ENCODE measurements at places on chromosomes 2 and 18.

DNA sequence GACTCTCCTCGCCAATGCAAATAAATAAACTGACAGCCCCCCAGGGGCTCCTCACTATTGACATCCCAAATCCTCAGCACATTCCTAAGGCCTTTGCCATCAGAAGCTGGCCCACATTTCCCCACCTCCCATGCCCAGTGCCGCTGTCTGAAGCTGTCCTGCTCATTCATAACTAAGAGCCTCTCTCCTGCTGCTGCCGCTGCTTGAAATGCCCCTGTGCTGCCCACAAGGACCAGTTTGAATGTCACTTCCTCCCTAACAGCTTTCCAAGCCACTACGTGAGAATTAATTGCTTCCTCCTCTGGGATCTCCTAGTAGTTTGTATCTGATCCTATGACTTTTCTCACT, 151.6 kb upstream of the CAPN13 start:
- no peak for DNase-seq

- DNase-seq: no peak
These were observed 319.7 kb downstream of the LPIN1 start for GRCh38 chr2:12066116-12066515.

DNA sequence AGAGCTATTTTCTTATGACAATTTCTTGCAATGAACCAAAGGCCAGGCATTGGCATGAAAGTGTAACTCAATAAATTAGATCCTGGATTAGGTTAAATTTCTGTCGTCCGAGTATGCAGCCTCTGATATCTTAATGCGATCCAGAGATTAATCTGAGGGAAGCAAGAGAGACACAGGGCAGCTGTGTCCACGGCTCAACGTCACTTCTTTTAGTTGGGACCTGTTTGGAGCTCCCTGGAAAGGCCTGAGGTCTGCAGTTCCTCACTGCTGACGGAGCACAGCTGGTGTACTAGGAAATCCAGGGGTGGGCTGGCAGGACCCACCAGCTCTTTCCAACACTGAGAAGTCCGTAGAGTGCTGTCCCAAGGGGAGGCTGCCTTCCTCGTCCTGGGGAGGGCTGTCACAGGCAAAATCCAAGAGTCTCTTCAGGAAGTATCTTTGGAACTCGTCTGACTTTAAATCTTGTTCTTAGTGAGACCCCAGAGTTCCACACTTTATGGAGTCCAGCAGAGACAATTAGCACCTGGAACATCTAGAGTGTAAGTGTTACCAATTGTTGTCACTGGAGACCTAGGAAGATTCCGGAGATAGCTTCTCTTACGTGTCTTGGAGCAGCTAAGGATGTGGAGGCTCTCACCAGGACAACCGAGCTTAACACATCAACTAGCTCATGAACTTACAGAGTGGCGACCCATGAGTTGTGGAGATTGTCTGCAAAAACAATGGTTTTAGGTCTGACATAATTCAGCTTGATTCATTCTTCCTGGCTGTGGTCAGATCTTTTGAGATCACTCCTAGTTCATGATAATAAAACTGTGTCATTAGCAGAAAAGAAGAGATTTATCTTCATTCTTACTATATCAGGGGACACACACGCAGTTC, 173.7 kb downstream of the ACKR3 start:
- no peak for DNase-seq

DNA sequence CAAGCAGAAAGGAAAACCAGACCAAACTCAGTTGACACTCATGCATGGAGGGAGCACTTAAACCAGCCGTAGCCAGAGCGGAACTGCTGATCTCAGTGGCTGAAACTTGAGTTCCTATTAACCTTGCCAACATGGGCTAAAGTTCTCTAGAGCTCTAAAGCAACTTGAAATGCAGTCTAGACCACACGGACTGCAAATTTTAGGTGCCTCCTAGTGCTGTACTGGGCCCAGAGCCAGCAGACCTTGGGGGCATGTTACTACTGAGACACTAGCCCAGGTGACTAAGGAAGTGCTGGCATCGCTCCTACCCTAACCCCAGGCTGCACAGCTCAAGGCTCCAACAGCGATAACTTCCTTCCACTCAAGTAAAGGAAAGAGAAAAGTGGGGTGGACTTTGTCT, 236.5 kb downstream of the AKAIN1 start:
- no peak for DNase-seq

- no peak for DNase-seq
These were observed 654 bp downstream of the PIK3C3 start for GRCh38 chr18:41955688-41956087.

- DNase-seq: peak; percentile 51
These were observed 84.4 kb downstream of the MAP4K4 start for GRCh38 chr2:101781791-101782426.

DNA sequence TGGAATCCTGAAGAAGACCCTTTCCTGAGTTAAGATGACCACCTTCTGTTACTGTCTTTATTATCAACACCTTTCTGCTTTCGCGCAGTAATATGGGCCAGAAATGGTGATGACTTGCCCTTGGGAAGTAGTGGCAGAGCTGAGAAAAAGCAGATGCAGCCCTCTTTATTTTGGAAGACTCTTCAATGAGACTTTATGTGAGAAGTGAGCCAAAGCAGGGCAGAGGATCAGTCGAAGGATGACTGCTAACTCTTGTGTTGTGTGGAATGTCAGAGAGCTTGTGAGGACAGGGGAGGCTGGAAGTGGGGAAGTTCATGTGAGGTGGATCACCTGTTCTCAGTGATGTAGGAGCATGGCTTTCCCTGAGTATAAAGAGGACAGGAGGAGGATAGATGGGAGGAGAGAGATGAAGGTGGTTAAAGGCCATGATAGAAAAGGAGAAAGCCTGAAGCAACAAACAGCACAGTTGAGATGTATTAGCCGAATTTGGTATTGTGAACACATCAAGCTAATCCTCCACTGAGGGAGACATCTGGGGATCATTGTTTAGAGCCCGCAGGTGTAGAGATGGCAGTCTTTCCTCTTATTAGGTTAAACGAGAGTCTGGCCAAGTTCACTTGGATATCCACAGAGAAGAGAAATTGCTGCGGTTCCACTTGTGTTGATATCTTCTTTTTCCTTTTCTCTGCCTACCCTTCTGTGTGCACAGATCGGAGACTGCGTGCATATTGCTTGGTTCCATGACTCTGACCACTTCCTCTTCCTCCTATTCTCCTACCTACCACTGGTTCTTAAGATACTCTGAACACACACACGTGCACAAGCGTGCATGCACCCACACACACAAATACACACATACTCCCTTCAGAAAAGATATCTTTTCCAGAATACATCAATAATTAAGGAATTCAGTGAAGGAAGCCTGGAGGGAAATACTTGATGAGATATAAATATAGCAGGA, 67.4 kb downstream of the SLC9A2 start:
- no peak for DNase-seq

GRCh38 chr2:207629553-207629952, 4.4 kb upstream of the METTL21A start:
- no peak for DNase-seq

GRCh38 chr2:210252699-210253606, 27.7 kb upstream of the ACADL start:
- DNase-seq: no peak

- DNase-seq: no peak
These were observed 304.2 kb upstream of the MC4R start for GRCh38 chr18:60676815-60677214.

GRCh38 chr2:218392891-218393462, 6.7 kb upstream of the CTDSP1 start:
- DNase-seq: no peak

- DNase-seq: no peak
These were observed 88.7 kb downstream of the ASB1 start for GRCh38 chr2:238515377-238515776.

- DNase-seq: no peak
These were observed 138.1 kb downstream of the DTNA start for GRCh38 chr18:34848156-34848555.

DNA sequence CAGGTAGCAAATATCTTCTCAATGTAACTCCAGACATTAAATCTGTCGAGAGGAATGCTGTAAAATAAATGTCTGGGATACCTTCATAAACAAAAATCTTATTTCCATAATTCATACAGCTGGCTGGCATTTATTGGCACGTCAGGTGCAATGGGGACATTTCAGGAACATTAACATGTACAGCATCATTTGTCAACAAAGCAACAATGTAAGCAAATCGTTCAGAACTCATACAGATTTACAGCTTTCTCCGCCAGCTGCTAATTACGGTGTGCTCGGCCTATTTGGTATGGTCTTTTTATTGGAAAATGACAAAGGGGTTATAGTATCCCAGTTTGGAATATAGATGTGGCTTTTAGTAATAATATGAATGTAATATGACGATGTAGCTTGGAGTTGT, 464.9 kb downstream of the ARHGAP15 start:
- no peak for DNase-seq

DNA sequence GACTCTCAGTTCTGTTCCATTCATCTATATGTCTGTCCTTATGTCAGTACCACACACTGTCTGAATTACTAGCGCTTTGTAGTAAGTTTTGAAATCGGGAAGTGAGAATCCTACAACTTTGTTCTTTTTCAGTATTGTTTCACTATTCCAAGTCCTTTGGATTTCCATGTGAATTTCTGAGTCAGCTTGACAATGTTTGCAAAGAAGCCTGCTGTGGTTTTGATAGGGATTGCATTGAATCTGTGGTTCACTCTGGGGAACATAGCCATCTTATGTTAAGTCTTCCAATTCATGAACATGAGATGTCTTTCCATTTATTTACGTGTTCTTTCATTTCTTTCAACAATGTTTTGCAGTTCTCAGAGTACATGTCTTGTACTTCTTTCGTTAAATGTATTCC, 15.0 kb downstream of the SLC3A1 start:
- no peak for DNase-seq

DNA sequence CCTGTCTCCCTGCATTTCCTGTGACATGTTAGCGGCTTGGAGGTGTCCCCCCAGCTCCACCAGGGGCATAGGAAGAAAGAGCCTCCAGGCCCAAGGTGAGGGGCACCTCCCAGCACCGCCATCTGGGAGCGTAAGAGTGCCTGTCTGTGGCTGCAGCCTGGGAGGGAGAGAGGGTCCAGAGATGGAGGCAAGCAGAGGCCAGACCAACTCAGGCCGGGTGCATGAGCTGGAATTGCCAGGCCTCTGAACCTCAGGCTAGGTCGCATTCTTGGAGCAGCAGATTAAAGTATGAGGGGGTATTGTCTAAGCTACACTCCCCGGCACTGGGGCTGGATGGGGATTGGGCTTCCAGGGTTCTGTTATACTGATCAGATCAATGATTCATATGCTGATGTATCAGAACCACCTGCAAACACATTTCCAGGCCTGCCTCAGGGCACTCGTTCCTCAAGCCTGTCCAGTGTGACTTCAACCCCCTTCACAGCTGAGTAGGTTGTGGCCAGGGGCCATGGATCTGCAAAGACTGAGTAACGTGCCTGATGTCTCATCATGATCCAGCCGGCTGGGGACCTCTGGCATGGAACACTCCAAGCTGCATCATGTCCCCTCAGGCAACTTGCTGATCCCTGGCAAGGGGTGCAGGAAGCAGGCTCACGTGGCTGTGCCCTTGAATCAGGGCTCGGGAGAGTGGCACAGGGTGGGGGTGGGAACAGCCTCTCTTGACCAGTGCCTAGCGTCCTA, 73.2 kb downstream of the HS1BP3 start:
- no peak for DNase-seq

GRCh38 chr2:130963849-130964793, 127.4 kb downstream of the ARHGEF4 start:
- DNase-seq: no peak

DNA sequence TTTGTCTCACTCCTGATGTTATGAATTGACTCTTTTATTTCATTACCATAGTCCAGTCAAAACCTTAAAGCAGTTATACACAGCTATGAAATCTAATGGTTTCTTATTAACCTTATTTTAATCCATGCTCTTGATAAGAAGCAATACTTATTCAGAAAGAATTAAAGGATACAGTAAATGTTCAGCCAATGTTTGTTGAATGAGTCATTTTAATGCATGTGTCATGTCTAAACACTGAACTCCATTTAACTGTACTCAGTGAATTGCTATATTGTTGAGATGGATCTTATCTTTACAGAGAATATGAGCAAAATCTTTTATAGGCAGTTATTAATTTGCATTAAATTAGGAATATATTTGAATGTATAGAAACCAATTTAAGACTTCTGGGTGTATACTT, 135.1 kb upstream of the TFPI start:
- DNase-seq: no peak

- peak; percentile 9 for DNase-seq
These were observed 1490.2 kb upstream of the SLC39A10 start for GRCh38 chr2:194166818-194167217.

GRCh38 chr2:56292951-56293350, 109.2 kb downstream of the CCDC85A start:
- no peak for DNase-seq

DNA sequence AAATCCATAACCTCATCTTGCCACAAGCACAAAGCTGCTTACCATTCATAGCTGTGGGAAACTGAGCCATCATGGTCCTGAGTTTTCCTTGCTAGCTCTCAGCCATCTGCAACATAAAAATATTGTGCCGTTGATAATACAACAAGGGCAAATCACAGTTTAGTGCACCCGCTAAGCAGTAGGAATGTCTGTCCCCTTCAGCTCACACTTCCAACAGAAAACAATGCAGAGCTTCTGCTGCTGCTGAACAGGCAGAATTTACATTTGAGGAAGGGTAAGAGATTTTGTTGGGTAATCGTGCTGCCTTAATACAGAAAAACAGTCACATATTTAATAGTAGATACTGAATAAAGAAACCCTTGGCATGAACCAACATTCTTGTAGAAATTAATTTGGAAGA, 32.3 kb downstream of the ITSN2 start:
- DNase-seq: no peak

DNA sequence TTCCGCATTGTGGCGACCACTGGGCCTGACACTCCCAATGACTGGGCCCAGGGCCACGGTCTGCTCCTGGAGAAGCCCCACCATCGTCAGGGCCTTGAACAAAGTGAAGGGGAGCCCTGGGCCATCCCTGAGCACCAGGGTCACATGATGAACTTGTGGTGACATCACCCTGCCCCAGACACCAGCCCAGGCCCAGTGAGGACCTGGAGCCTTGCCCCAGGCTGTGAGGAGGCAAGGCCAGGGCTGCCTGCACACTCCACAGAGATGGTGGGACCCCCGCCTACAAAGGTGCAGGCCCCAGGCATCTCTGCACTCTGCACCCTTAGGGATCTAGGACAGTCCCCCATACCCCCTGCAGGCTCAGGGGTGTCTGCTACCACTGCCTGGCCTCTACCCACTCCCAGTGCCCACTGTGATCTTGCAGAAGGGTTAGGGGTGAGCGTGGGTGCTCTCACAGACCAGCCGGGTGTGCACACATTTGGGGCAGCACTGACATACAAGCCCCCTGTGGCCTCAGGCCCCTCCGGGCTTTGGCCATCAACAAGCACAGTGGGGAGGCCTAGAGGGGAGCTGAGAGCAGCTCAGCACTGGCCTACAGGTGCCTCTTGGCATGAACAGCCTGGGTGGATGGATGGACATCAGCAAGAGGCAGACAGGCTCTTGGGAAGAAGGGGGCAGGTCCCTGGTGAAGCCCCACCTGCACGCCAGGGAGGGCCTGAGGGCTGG, 624.0 kb upstream of the LRRTM4 start:
- DNase-seq: no peak

Measured in activated CD4-positive, alpha-beta T cell treated with anti-CD3 and anti-CD28 coated beads, Interleukin-10, Interleukin-2, amounts not matched to agents 100 ng/mL and 50 ng/mL, durations not matched to agents 16 hours and 8 hours (primary cell).